Stimulated activated naive CD8-positive, alpha-beta T cell treated with anti-CD3 and anti-CD28 coated beads, Interleukin-15, amount 100 ng/mL, for 72 hours (primary cell): ENCODE measurements at places on chromosomes 12 and 14.

GRCh38 chr12:68342966-68343365, 10.8 kb upstream of the MDM1 start:
- DNase-seq: no peak

GRCh38 chr12:77497647-77498046, 333.0 kb upstream of the NAV3 start:
- no peak for DNase-seq

GRCh38 chr12:67940780-67941243, 48.4 kb upstream of the IFNG-AS1 start:
- no peak for DNase-seq

DNA sequence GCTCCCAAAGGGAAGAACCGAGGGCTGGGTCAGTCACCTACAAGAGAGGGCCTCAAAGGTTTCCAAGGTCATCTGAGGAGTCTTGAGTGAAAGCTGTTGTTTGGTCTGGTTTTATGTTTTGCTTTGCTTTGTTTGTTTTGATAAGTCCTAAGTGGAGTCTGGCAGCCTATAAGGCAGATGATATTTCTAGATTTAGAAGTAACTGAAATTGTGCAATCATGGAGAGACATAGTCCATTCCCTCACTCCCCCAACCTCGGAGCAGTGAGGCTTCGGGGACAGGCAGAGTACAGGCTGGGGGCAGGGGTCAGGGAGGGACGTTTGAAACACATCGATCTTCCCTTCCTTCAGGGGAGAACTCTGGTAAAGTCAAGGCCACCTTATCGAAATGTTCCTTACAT, 42.3 kb downstream of the TTC9 start:
- DNase-seq: no peak

DNA sequence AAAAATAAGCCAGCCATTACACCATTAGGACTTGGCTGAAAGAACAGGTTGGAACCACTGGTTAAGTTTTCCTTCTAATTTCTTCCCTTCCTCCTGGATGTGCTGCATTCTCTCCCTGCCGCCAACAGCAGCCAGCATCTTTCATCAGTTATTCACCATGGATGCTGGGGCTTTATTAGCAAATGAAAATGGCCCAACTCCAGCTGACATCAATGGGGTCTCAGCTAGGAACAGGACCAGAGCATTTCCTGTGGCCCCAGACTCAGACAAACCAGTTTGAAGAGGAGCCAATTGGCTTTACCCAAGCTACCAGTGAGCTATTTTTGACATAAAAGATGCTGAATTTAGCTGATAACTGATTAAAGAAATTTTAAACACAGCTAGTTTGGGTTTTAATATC, 26.0 kb upstream of the TBX5 start:
- DNase-seq: no peak

- DNase-seq: no peak
Observed at GRCh38 chr12:13164921-13165616, 31.5 kb upstream of the EMP1 start.

DNA sequence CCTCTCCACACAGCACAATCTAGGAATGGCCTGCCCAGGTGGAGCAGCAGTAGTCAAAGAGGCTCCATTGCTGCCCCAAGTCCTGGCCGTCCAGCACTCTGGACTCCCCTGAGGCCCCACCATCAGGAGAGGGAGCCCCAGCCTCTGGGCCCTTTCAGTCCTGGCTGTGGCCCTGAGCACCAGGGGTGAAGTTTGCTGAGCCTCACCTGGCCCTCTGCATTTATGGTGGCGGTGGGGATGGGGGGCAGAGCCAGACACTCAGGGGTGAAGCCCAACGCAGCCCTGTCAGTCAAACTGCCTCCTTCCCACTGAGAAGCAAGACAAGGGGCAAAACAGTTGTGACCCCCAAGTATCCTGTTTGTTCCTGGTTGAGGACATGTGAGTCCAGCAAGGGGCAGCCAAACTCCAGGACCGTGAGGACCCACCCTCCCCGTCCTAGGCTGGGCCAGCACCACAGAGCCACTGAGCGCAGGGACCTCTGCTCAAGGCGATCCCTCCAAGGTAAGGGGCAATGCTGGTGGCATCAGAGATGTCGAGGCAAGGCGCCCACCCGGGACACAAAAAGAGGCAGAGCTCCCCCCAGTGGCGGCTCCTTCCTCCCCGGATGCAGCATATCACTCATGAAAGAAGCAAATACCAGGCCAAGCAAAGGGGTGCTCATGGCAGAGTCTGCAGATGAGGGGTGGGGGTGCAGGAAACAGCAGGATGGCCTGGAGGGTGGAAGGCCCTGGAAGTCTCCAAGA, 4.8 kb upstream of the AMN start:
- peak; percentile 66 for DNase-seq

DNA sequence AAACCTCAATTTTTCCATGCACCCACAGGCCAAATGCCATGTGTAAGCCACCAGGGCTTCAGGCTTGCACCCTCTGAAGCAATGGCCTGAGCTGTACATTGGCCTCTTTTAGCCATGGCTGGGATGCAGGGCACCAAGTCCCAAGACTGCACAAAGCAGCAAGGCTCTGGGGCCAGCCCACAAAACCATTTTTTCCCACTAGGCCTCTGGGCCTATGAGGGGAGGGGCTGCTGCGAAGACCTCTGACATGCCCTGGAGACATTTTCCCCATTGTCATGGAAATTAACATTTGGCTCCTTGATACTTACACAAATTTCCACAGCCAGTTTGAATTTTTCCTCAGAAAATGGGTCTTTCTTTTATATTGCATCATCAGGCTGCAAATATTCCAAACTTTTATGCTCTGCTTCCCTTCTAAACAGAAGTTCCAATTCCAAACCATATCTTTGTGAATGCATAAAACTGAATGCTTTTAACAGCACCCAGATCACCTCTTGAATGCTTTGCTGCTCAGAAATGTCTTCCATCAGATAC, 14.3 kb upstream of the OSBPL8 start:
- no peak for DNase-seq

DNA sequence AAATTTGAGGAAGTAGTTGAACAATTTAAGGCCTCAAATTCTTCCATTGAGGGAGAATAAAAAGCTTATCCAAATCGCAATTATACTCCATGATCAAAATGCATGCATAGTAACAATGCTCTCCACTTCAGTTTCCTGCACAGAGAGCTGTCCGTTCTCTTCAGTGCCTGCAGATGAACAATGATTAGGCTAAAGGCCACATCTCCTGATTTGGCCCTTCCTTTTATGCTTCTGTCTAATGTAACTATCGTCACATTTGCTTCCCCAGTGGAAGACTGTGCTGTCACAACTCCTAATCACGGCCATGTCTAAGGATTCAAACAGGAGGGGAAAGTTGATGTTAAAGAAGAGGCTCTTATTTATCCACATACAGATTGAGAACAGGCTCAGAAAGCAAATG, 113.6 kb upstream of the NPAS3 start:
- no peak for DNase-seq

DNA sequence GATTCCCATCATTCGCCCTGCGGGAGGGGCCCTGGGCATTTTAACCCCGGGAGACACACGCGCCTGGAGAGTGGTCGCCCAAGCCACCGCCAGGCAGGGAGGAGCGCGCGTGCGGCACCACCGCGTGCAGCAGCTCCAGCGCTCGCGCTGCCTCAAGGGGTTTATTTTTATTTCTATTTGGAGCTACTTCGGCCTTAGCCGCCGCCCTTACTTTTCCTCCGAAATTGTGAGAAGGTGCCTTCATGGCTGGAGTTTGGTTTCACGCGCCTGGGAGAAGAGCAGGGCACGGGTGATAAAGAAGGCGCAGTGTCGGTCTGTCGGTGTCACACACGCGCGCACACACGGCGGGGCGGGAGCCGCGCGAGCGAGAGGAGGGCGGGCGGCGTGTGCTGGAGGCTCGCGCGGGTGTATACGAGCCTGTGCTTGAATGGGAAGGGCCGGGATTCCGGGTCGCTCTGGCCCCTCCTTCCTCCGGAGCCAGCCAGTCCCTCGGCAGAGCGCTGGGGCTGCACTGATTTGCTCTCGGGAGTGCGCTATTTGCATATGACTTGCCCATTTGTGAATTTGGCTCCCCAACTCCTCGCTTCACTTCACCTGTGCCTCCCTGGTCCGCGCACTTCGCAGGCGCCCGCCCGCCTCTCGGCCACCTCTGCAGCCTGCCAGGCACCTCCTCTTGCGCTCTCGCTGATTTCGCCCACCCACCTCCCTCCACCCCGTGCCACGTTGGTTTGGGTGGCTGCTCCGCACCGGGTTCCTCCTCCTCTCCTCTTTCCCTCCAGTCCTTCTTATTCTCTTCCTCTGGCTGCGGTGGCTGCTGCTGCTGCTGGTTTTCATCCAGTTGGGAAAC, 932.3 kb downstream of the DIO2 start:
- DNase-seq: no peak

- no peak for DNase-seq
Observed at GRCh38 chr12:120529641-120530417, 871 bp upstream of the COQ5 start.

DNA sequence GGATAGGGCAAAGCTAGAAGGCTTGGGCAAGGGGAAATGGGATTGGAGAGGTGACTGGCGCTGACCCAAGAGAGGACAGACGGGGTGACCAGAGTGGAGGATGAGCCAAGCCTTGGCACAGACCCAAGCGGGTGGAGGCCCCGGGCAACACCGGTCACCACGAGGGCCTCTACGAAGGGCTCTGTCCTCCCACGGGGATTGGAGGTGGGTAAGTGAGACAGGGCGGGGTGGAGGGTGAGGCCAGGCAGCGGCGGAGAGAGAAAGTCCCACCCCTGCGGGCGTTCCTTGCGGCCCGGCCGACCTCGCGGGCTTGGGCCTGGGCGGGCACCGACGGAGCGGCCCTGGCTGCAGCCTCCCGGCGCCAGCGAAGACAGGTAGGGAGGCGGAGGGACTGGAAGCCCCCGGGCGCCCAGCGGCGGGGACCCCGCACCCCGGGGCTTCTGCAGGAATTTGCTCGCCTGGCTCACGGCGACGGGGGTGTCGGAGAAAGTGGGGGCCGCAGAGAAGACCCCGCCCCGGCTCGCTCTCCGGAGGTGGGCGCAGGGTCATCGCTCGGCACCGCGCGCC, at the start of gene PAPLN:
TSS of gene PAPLN (plus strand) at position 288 of the 567 bp plus-strand sequence. CDS start 2,273 bp downstream, outside the sequence.
- DNase-seq: no peak

DNA sequence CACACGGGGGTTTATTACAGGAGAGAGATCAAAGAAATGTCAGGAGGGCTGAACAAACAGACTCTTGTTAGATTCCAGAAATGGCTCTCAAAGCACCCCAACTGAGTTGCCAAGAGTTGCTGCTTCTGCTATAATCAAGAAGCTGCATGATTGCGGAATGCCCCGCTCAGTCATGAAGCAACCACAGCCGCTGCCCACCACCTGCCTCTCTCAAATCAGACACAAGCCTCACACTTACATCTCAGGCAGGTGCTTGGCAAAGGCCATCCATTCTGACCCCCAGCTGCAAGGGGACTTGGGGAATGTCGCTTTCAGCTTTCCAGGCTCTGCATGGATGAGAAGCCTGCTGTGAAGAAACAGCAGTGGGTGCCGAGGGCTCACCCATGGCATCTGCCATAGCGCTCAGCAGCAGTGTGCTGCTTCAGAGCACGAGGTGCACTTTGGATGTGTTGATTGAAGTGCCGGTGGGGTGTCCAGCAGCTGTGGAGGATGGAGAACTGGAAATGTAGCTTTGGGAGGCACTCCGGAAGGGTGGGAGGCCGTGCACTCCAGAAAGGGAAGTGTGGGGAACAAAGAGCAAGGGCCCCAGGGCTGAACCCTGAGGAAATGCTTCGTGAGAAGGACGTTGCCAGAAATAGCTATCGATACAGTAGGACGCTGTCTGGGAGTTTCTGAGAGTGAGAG, 37.7 kb downstream of the LRRC74A start:
- DNase-seq: no peak
